ENCODE measurements at places on chromosomes 3 and 15.

DNA sequence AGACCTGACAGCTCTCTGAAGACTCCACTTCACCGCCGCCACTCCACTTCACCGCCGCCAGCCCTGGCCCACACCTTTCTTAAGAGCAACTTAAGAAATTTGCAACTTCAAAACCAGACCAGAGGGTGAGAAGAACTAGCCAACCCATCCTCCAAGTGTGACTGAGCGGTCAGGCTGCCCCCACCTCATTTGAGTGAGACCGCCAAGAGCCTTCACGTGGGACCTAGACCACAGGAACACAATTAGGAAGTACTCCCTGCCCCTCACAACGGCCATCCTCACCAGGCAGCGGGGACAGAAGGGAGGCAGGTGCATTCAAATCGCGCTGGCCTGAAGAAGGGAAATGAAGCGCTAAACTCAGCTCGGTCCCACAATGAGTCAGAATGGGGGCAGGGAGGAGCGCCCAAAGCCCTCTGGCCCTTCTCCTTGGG is 156.8 kb upstream of the BCL6 start:
- no peak overlapping the region for H3K27ac ChIP-seq
- no peaks in the 10 kb centered on the region for H3K36me3 ChIP-seq

DNA sequence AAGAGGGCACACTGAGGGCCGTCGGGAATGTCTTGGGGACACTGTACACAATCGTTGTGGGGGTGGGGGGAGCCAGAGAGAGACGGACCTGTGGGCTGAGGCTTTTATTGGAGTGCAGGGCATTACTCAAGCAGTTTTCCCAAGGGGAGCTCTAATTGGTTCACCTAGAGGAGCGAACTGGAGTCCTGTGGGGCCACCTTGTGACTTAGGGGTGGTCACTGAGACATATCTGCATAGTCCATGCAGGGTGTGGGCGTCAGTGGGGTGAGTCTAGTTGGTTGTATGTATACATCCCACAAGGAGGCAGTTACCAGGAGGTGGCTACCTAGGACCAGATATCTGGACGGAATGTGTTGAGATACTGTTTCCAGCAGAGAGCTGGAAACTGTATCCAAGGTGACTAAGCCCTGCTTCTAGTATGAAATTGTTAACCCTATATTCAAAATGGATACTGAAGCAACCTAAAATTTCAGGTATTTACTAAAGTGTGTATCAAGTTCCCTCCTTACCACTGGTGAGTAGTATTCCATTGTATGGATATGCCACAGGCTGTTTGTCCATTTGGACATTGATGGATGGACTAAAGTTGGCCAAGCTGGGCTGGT is 2.6 kb upstream of the PIGZ start:
- no peaks in the 10 kb centered on the region for H3K27me3 ChIP-seq
- no peak overlapping the region for H3K4me3 ChIP-seq
- H3K27ac ChIP-seq = no peak overlapping the region
- H3K36me3 ChIP-seq = 0 out of 2 replicates have a peak, but pooled peaks cover 3% of the 10 kb centered on the region
- peaks cover 20% of the 10 kb centered on the region for H3K4me1 ChIP-seq

DNA sequence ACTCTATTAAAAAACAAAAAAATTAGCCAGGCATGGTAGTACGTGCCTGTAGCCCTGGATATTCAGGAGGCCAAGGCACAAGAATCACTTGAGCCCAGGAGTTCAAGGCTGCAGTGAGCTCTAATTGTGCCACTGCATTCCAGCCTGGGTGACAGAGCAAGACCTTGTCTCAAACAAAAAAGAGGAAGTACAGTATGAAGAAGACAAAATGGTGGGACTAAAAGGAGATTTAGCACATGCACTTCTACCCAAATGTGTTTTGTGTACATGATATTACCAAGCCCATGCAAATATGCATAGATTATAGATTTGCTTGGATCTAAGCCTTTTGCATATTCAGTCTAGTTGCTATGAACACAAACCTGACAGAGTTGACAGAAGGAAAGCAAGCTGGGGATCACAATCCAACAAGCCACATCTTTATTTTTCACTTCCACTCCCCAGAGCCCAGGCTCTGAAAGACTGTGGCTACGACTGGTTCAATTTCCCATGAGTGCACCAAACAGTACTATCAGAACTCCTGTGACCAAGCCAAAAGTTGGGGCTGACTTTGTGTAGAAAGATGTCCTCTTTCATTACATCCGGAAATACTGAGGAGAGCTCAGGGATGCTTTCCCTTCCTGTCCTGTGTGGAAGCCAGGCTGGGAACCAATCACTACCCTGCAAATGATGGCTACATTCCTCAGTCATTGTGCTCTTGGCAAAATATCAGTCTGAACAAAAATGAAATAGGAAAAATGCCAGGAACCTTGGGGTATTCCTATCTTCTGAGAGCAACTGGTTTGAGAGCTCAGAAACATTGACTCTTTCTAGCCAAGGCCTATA is 49.4 kb downstream of the TGM4 start:
- H3K27ac ChIP-seq = no peak overlapping the region
- peaks cover 3% of the 10 kb centered on the region for H3K36me3 ChIP-seq
- no peaks in the 10 kb centered on the region for H3K27me3 ChIP-seq
- H3K4me3 ChIP-seq = no peak overlapping the region
- no peaks in the 10 kb centered on the region for H3K4me1 ChIP-seq
- DNase-seq = no peak

DNA sequence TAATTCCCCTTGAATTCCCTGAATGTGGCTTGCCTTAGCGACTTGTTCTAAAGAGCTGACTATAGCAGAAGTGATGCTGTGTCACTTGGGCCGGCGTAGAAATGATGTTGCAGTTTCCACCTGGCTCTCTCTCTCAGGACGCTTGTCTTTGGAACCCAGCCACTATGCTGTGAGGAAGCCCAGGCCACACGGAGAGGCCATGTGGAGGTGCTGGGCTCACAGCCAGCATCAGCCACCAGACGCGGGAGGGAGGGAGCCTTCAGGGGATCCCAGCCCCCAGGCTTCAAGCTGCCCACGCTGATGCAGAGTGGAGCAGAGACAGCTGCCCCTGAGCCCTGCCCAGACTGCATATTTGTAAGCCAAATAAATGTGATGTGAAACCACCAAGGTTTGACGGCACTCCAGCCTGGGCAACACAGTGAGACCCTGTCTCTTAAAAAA is 18.6 kb downstream of the RNU5B-1 start:
- no peaks in the 10 kb centered on the region for H3K27me3 ChIP-seq
- H3K4me1 ChIP-seq = no peaks in the 10 kb centered on the region
- H3K27ac ChIP-seq = no peak overlapping the region
- no peak overlapping the region for H3K4me3 ChIP-seq

Data from SJSA1 (cell line).